ENCODE measurements at places on chromosomes 13 and 19. TPM values are rescaled to one million over a fixed set of nuclear protein-coding genes. Genes with fewer than 3 reads are reported as not detected.

- peak; percentile 96 for DNase-seq
Observed at GRCh38 chr19:58559275-58560006, 1.0 kb upstream of the UBE2M start.

- no peak for DNase-seq
Observed at GRCh38 chr13:75959861-75960481, 323.8 kb downstream of the LMO7 start.

GRCh38 chr19:20318616-20319015, 151.6 kb downstream of the ZNF486 start:
- DNase-seq: no peak

CGB3 gene
- not detected for total RNA-seq

KDELR1 gene
- total RNA-seq: 121 TPM

- peak; percentile 67 for DNase-seq
Observed at GRCh38 chr19:4709440-4710280, 14.0 kb downstream of the DPP9 start.

DNA sequence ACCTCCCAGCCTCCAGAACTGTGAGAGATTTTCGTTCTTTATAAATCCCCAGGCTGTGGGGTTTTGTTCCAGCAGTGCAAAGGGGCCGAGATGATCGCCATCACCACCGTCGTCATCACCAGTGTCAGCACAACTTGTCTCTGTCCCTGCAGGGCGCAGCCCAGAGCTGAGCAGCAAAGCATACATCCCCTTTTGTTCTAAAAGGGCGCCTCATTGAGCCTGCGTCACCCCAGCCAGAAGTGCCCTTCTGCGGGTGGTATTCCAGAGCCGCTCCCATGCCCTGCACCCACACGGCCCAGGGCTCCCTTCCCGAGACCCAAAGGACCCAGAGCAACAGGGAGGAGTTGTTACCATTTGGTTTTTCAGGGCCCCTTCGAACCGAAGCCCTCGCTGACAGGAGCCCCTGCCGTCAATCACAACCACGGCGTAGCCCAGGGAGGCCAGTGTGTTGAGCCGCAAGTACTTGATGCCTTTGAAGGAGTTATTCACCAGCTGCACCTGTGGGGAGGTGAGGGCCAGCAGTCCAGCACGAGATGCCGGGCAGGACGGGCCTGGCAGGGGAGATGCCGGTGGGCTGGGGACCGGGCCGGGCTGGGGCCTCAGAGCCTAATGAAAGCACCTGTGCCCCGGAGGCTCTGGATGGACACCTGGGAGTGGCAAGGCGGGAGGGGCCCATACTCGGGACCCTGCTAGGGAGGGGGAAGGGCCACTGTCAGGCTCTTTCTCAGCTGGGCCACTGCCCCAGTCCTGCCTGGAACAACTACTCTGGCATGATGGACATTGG, 14.4 kb upstream of the MYDGF start:
- DNase-seq: no peak

GRCh38 chr13:74647991-74648390, 513.8 kb upstream of the KLF12 start:
- DNase-seq: no peak

DNA sequence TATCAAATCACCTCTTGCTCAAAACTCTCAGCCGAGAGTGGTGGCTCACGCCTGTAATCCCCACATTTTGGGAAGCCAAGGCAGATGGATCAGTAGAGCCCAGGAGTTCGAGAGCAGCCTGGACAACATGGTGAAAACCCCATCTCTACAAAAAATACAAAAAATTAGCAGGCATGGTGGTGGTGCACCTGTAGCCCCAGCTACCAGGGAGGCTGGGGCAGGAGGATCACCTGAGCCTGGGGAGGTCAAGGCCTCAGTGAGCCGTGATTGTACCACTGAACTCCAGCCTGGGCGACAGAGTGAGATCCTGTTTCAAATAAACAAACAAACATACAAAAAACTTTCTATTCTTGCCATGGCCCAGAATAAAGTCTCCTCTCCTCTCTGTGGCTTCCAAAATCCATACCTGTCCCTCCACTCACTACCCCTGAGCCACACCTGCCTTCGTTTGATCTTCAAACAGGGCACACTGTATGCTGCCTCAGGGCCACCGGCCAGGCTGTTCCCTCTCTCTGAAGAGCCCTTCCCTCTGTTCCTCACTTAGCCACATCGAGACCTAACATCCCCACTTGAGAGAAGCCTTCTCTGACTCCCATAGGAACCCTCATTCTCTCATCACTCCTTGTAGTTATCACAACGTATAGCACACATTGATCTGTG, 6.3 kb downstream of the LGI4 start:
- DNase-seq: no peak

GRCh38 chr13:110915874-110916206, 971 bp upstream of the ANKRD10 start:
- no peak for DNase-seq

TNFRSF19 gene
- 22.7 TPM for total RNA-seq

GRCh38 chr13:37225414-37226070, 120.1 kb upstream of the CSNK1A1L start:
- peak; percentile 58 for DNase-seq

ADAMTSL5 gene
- 9.8 TPM for total RNA-seq

GRCh38 chr19:50932690-50933083, 20.2 kb downstream of the KLK5 start:
- DNase-seq: no peak

GRCh38 chr13:48818495-48819356, 157.0 kb upstream of the FNDC3A start:
- DNase-seq: peak; percentile 79

PRKCG gene
- total RNA-seq: not detected

- DNase-seq: no peak
Observed at GRCh38 chr13:37647031-37647650, 48.6 kb upstream of the POSTN start.

CERS1 gene
- total RNA-seq: 30.6 TPM

SSBP4 gene
- 134 TPM for total RNA-seq

GRCh38 chr19:12984143-12984627, 11.1 kb upstream of the NFIX start:
- DNase-seq: peak; percentile 33

DNA sequence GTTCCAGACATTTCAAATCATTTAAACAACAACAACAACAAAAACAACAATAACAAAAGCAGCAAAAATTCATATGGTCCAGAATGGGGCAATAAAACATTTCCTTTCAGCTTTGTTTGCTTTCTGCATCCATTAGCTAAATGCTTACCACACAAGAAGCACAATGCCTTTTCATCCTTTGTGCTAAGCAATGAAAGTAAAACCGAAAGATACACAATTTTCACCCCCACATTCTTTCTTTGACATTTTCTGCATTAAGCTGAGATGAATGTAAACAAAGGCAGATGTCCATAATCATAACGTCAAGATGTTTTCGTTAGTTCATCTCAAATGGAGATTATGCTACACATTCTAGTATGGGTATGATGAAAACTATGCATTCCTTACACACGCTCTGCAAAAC, 568.5 kb downstream of the SLITRK6 start:
- no peak for DNase-seq

GRCh38 chr13:36344173-36344572, 2.0 kb downstream of the SPART start:
- DNase-seq: peak; percentile 40

DNA sequence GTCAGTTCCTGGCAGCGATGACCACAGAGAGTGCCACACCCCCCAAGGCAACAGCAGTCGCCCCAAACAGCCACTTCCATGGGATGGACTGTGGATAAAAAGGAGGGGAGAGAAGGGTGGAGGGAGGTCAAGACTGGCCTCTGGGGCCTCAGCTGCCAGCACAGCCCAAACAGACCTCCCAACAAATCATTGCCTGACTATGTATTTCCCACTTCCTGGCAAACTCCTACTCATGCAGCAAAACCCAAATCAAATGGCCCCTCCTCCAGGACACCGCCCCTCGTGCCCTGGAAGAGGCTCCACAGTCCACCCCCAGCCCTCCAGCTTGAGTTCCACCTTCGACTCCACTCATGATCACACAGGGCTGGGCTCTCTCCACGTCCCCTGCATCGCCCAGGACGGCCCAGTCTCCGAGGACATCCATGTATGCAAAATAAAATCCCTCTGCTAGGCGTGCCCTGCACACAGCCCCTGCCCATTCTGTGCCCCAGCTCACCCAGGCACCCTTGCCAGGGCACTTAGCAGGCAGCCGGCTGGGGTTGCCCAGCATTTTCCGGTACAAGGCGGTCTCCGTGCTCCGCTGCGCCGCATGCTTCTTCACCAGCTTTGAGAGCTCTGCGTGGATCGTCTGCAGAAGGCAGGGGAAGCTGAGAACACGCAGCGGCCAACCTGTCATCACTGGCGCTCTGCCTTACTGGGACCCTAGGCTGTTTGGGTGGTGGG, 10.5 kb upstream of the ELL start:
- no peak for DNase-seq

DNA sequence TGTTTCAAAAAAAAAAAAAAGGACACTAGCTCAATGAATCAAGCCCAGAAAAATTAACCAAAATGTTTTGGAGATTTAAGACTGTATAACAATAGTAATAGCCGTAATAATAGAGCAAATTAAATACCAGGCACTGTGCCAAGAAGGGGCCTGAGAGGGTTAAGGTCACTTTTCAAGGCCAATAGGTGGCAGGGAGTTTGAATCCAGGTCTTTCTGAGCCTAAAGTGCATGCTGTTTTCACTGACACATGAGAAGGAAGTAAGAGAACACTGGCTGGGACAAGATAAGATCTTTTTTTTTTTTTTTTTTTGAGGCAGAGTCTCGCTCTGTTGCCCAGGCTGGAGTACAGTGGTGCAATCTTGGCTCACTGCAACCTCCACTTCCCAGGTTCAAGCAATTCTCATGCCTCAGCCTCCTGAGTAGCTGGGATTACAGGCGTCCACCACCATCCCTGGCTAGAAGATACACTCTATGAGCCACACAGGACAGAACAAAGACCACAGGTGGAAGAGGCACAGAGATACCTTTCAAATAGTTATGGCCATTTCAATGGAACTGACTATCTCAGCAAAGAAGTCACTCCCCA, 7.7 kb downstream of the FFAR2 start:
- DNase-seq: no peak

DNA sequence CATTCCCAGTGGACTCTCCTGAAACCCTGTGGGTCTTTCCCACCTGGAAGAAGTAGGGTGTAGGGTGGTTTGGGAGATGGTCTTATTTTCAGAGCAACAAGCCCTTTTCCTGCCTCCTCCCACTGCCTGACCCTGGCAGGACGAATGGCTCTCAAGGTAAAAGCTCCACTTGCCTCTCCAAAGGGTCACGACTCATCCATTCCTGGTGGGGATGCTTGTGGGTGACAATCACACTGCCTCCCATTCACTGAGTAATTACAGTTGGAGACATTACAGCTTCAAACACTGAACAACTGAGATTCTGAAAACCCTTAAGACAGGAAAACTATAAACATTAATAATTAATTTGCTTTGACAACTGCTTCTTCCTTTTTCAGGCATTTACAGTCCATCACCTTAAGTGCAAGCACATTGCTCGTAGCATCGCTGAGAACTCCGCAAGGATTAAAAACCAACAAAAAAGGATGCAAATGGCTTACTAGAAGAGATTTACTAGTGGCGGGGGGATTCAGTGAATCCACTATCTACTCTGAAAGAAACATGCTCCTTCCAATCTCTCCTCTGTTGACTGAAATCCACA, 199.6 kb upstream of the IRS2 start:
- DNase-seq: peak; percentile 44

DNA sequence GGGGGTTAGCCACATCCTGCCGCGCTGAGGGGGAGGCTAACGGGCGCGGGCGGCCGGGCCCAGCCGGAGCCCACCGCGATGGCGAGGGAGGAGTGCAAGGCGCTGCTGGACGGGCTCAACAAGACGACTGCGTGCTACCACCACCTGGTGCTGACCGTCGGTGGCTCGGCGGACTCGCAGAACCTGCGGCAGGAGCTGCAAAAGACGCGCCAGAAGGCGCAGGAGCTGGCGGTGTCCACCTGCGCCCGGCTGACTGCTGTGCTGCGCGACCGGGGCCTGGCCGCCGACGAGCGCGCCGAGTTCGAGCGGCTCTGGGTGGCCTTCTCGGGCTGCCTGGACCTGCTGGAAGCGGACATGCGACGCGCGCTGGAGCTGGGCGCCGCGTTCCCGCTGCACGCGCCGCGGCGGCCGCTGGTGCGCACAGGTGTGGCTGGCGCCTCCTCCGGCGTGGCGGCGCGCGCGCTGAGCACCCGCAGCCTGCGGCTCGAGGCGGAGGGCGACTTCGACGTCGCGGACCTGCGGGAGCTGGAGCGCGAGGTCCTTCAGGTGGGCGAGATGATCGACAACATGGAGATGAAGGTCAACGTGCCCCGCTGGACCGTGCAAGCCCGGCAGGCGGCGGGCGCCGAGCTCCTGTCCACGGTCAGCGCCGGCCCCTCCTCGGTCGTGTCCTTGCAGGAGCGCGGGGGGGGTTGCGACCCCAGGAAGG, 692 bp downstream of the RGS9BP start:
- DNase-seq: no peak

- no peak for DNase-seq
Observed at GRCh38 chr13:113426591-113426986, 26.7 kb downstream of the ADPRHL1 start.

SHD gene
- 1,129 TPM for total RNA-seq

ZNF285 gene
- total RNA-seq: 2.6 TPM

GRCh38 chr19:1866693-1867348, 3.4 kb upstream of the KLF16 start:
- DNase-seq: no peak

OR7D2 gene
- 0.21 TPM for total RNA-seq
